NCI-H524 treated with DMSO at 0.1 percent for 48 hours (cell line): ENCODE measurements at places on chromosomes 1 and 21.

- no peak for DNase-seq
Measured at GRCh38 chr21:44996501-44996921, 56.7 kb downstream of the SLX9 start.

GRCh38 chr21:26185021-26185420 is 14.5 kb upstream of the APP start:
- no peak for DNase-seq

DNA sequence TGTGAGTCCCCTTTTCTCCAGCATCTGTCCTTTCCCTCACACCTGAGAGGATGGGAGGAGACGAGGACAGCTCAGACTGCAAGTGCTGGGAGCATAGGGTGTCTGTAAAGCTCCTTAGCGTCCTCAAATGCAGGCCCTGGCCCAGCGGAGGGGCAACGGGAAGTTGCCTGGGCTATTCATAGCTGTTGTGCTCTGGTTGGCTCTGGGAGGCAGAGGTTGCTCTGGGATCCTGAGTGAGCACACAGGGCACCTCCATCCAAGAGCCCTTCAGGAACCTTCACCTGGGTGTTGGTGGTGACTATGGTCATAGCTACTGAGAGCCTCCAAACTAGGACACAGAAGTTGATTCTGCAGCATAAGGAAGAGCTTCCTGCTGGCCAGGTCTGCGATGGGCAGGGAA is 2.6 kb downstream of the PADI1 start:
- DNase-seq, result no peak

DNA sequence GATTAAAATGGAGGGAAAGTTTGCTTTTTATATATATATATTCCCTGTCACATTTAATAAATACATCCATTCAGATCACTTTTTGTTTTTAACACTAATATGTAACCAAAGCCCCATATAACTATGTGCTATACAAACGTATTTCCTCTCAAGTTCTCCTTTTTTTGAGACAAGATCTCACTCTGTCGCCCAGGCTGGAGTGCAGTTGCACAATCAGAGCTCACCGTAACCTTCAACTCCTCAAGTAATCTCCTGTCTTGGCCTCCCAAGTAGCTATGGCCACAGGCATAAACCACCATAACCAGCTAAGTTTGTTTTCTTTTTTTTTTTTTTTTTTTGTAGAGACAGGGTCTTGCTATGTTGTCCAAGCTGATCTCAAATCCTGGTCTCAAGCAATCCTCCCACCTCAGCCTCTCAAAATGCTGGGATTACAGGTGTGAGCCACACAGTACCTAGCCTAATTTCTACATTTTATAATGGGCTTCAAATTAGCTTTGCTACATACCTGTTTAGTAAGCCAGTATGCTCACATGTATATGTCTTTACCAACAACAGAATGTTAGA is 120.0 kb downstream of the TGFBR3 start:
- DNase-seq, result no peak
